Suppressor macrophage treated with lipopolysaccharide for 4 hours (primary cell): ENCODE measurements at places on chromosomes 12 and 14.

DNA sequence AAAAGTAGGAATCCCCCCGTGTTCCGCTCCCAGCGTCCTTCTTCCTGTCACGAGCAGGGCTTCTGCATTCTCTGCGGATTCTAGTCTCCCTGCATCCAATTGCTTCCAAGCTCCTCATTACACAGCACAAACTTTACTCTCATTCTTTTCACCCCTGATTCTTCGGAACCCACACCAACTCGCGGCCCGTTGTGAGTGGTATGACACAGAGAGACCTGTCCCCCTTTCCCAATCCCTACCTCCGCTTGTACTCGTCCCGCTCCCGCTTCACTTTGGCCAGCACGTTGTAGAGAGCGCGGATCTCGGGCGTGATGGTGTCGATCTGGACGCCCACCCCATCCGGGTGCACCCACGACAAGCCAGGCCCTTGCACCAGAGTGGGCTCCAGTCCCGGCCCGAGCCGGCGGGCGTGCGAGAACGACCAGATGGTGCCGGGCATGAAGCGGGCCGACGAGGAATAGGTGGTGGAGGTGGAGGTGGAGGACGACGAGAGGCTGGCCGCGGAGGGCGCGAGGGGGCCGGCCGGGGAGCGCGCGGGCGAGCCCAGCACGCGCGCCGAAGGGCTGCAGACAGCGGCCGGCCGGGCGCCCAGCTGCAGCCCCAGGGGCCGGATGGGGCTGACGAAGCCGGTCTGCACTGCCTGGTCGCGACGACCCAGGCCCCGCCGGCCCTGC lies 687 bp downstream of the IFFO1 start:
- DNase-seq: peak; percentile 59

DNA sequence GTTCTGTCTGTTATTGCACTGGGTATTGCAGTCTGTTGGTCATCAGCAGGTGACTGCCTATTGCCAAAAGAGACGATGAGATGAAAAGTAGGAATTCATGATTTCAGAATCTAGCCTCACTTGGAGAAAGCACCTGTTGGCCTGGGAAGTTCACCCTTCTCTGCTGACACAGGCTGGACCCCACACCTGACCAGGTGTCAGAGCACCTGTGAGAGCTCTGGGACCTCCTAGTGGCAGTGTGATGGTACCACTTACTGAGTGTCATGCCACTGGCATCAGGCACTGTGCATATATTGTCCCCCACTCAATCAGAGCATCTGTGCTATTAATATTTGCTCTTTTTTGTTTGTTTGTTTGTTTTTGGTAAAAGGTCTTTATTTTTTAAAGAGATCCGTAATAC lies 68.0 kb downstream of the RASSF3 start:
- no peak for DNase-seq

DNA sequence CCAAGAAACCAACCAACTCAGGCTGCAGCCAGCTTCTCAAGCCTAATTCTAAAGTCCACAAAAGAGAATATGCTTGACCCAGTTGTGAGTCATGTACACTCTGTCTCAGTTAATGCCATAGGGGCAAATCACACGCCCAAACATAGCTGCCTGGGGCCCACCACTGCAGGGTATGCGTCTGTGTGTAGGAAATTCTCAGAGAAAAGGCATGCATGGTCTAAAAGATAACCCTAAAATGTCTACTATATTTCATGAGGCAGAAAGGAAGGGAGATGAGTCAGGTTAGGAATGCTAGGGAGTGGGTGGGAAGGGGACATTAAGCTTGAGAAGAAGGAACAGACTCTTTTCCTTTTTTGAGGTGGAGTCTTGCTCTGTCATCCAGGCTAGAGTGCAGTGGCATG lies 22.3 kb upstream of the SPTLC2 start:
- peak; percentile 43 for DNase-seq

DNA sequence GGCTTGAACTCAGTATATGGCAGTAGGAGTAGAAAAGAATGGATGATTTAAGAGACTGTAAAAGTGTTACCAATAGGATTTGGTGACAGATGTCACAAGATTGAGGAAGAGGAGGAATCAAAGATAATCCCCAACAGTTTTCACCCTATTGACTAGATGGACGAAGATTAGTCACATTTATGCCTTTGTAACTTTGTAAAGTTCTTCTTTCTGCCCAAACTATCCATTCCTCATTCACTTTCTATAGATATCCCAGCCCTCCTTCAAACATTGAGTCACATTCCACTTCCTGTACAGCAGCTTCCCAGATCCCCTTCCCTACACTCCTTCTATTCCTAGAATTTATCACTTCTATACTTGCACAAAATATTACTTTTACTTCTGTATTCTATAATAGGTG lies 207.9 kb downstream of the BTG1 start:
- peak; percentile 39 for DNase-seq

DNA sequence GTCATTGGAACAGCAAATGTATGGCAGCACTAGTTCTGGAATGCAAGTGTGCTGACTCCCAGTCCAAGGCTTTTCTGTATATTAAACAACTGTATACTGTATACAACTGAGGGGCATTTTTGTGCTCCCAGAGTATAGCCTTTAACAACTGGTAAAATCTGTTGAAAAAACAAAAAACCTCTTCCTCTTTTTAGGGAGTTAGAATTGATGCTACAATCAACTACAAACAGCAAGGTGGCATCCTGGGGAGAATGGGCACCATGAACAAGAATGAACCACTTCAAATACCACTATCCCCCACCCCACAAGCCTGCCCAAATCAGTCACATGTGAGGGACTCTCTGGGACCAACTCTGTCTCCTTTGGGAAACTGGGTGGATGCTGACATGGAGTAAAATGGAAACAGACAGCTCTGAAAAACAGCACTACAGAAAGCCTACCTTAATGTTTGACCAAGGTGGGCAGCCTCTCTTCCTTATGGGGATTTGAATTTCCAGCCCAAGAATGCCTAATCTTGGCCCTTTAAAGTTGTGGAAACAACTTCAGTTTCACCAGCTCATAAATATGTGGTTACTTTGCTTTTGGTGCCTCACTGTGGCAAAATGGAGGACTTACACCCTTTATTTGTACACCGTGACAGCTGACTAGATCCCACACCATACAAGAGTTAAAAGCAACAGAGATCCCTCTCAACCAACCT lies 7.5 kb downstream of the VTI1B start:
- DNase-seq: peak; percentile 71

- DNase-seq: no peak
These were observed 1010.8 kb downstream of the FLRT2 start for GRCh38 chr14:86540636-86541247.

DNA sequence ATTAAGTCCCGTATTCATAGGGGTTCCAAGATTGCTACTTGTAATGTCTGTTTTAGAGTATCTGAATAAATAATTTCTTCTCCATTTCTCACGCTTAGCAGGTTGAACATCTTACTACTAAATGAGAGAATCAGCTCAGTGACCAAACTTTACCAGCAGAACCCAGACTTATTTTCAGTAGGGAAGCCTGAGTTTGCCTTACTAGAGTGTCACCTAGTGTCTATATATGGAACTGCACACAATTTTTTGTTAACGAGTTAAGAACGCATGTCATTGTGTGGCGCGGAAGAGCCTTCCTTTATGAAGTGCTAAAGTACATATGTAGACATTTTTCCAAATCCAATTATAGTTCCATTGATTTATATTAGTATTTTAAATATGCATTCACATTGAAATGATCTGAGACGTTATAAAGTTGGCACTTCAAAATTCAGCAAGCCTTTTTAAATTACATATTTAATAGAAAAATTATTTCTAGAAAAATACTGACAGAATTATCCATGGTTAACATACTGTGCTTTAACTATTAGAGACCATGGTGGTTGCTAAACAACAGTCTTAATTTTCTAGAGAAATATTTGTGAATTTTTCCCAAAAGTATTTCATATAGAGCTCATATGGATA lies 88.3 kb downstream of the RPS29 start:
- peak; percentile 74 for DNase-seq

GRCh38 chr12:24554612-24555295 lies 394.1 kb downstream of the BCAT1 start:
- no peak for DNase-seq

DNA sequence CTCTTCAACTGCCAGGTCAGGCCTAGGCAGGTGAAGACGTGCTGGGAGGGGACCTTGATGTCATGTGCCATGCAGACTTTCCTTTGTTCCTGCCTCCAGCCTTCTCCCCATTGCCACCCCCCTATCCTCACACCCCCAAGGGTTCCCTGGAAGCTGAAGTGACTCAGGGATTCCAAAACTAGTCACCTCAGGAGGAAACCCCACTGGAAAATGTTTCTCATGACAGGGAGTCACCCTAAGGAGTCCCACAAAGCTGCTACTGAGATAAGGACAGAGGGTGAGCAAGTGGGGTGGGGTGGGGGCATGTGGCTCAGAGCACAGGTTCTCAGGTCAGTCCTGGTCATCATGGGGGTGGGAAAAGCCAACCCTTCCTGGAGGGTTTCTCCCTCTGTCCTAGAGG lies 2.4 kb upstream of the IL25 start:
- DNase-seq: no peak

- DNase-seq: peak; percentile 45
These were observed 16.1 kb downstream of the ERP29 start for GRCh38 chr12:112029301-112029700.

- DNase-seq: no peak
These were observed 7.6 kb downstream of the ARHGDIB start for GRCh38 chr12:14953752-14954151.

- DNase-seq: no peak
These were observed 38.6 kb downstream of the CYP46A1 start for GRCh38 chr14:99722741-99723140.
